ENCODE measurements at places on chromosomes 4 and X.

DNA sequence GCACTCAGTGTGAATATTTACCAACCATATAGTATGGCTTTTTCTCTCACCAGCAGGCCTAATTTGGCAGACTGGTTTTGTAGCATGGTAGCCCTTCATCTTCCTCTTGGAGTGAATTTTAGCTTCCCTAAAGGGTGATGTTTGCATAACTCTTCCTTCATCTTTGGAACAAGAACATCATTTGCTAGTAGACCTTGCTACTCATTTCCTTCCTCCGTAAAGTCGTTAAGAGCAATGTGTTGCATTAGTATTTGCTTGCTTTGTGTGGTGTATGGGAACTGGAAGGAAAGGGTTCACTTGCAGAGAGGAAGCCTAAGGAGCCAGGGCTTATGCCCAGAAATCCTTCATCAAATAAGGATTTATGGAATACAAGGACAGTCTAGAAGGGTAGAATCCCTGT is 50.2 kb upstream of the PGRMC2 start:
- DNase-seq: no peak

DNA sequence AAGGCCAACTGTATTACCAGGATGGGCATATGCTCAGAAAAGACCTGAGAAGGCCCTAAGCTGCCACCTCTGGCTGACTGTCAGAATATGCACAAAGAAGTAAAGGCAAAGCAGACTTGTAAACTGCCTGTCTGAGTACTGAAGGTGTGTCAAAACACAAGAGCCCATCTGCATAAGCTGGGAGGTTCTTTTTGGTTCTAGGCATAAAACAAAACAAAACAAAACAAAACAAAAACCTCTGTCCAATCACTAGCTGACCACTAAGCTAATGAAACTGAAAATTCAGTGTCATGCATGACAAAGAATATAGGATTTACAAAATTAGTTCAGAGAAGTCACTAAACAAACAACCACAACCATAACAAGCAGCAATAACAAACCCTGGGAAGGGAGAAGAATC is 20.6 kb downstream of the SH3D19 start:
- no peak for DNase-seq

DNA sequence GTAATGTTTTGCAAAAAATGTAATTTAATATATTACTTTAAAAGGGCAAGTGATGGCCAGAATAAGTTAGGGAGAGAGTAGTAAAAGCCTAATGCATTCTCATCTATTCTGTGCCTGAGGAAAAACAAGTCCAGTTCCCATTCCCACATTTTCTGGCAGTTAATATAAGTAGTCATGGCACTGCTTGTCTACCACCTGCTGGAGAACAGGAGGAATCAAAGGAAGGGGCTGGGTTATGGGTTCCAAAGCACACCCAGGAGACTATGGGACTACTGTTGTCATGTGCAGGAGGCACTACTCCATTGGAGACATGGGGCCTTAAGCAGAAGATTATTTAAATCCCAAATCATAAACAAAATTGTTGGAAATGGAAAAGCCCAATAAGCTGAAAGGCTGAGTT is 2618.6 kb downstream of the ARAP2 start:
- peak; percentile 11 for DNase-seq

GRCh38 chr4:9944431-9945425 is 76.6 kb downstream of the SLC2A9 start:
- no peak for DNase-seq

- no peak for DNase-seq
Measured at GRCh38 chr4:131459430-131460101, 1689.5 kb upstream of the PCDH10 start.

- DNase-seq: no peak
Measured at GRCh38 chr4:140969296-140969695, 164.0 kb downstream of the RNF150 start.
